NCI-H774 (cell line): ENCODE measurements at places on chromosomes 5 and 9.

- no peak for DNase-seq
Measured at GRCh38 chr9:98610711-98611110, 98.0 kb downstream of the GABBR2 start.

DNA sequence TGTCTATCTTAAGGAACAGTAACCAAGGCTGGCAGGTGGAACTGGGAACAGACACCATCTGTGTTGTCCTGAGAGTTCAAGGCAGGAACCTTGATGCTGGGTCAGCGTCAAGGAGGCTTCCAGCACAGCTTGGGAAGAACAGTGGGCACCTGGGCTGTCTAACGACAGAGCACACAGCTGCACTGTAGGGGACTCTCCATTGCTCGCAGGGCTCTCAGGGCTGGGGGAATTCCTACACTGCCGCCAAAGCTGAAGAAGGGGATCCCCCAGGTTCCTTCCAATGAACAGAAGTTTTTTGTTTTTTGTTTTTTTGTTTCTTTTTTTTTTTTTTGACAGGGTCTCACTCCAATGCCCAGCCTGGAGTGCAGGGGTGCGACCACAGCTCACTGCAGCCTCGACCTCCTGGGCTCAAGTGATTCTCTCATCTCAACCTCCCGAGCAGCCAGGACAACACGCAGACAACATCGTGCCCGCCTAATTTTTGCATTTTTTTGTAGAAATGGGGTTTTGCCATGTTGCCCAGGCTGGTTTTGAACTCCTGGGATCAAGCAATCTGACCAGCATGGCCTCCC lies 81.9 kb downstream of the PTPN3 start:
- no peak for DNase-seq

GRCh38 chr5:58751222-58751837 lies 168.5 kb downstream of the RAB3C start:
- DNase-seq, result no peak

GRCh38 chr5:143886096-143886495 lies 74.1 kb downstream of the HMHB1 start:
- DNase-seq, result no peak

DNA sequence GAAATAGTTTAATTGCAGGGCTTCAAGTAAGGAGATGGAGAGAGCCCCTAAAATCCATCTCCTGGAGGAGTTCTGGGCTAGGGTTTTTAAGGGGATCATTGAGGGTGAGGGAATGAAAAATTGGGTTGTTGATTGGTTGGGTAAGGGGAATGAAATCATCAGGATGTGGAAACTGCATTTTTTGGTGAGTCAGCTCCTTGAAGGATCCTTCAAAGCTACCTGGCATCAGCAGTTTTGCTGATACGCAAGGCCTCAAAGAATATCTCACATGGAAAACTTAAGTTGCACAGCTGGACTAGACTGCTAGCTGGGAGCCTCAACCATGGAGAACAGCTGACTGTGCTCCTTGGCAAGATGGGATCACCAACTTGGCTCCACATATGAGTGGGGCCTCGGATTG lies 136.7 kb downstream of the FGF10 start:
- no peak for DNase-seq

DNA sequence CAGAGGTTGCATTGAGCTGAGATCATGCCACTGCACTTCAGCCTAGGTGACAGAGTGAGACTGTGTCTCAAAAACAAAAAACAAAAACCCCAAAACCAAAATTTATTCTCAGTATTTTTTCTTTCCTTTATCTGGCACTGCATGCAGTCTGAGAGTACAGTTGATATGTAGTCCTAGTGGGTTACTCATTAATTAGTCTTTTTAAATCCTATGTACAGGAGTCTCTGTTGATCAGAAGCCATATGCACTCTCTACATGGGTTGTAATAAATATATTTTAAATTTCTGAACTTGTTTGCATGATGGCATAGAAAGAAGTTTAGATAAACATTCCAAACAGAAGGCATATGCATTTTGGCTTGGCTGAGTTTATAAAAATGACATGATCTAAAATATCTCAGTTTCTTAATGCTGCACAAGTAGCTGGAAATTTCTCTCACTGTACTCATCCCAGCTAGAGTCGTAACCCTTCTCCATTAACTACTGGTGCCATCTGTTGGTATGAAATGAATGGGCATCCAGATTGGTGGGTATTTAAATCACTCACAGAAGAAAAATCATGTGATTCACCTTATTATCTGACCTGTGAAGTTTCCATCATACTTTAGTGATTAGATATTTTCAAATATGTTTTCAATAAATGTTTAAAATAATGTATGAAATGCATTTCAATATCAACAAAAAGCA lies 284.8 kb downstream of the CTNND2 start:
- DNase-seq, result no peak

- no peak for DNase-seq
Measured at GRCh38 chr5:173789031-173789920, 98.9 kb upstream of the CPEB4 start.

DNA sequence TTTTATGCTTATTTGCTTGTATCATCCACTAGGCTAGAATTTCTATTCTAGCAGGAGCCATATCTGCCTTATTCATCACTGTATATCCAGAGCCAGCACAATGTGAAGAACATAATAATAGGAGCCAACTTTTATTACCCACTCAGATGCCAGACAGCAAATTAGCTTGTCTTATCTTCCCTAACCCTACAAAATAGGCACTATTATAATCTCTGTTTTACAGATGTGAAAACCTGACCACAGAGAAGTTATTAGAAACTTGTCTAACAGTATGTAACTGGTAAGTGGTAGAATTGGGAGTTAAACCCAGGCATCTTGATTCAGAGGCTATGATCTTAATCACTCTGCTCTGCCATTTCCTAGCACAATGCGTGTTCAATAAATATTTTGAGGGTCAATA lies 579.5 kb downstream of the CAAP1 start:
- DNase-seq, result no peak

- no peak for DNase-seq
Measured at GRCh38 chr5:173240091-173241050, 5.4 kb upstream of the NKX2-5 start.

GRCh38 chr5:166382031-166382430 lies 1909.4 kb upstream of the WWC1 start:
- DNase-seq, result no peak

GRCh38 chr5:88761269-88761850 lies 121.6 kb downstream of the MEF2C start:
- no peak for DNase-seq

- no peak for DNase-seq
Measured at GRCh38 chr5:34666392-34667080, 10.4 kb downstream of the RAI14 start.

DNA sequence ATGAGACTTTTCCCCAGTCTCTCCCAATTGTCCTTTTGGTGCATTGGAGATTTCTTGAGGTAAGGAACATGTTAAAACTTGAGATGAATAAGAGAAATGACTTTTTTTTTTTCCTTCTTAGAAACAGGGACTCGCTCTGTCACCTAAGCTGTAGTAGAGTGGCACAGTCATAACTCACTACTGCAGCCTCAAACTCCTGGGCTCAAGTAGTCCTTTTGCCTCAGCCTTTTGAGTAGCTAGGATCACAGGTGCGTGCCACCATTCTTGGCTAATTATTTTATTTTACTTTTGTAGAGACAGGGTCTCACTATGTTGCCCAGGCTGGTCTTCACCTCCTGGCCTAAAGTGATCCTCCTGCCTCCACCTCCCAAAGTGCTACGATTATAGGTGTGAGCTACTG lies 25.9 kb downstream of the CDC42SE2 start:
- no peak for DNase-seq

DNA sequence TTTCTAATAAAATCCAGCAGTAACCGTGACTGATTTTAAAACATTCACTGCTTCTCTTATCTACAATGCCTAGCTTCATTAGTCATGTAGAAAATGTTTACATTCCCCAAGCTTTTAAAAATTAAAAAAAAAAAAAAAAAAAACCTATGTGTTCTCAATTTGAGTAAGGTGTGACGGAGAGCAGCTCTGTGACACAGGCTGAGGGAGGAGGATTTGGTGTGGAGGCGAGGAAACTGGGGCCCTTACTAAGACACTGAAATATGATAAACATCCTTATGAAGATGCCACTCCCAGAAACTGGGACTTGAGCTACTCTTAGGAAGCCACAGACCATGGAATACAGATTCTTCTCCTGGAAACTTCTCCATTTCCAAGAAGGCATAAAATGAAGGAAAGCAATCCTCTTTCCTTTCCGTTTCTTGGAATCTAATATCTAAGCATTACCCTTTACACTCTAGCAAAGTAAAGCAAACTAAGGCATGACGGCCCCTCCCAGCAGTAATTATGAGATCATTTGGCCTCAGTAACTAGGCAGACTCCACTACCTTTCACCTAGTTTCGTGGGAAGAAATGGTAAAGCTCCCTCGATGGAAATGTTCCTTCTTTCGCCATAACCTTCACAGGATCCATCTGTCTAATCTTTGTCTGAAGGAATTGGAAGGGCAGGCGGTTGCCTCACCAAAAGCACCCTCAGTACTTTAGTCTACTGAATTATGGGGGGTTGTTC lies 23.5 kb downstream of the GRAMD2B start:
- no peak for DNase-seq

GRCh38 chr5:36239370-36240293 lies 2.1 kb downstream of the NADK2 start:
- DNase-seq, result no peak

DNA sequence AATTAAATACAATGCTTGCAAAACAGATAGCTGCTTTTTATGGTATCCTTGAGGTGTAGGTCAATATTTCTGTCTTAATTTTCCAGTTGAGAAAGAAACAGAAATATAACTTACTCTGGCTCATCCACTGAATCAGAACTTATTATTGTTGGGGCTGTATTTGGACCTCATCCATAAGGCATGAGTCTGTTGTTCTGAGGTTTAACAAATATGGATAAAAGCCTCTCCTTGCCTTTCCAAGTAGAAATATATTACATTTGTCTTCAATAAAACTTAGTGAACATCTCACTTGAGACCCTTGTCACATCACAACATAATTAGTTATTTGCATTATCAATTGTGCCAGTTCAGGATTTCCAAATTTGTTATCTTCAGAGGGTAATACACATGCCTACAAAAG lies 525.8 kb downstream of the AGTPBP1 start:
- no peak for DNase-seq

DNA sequence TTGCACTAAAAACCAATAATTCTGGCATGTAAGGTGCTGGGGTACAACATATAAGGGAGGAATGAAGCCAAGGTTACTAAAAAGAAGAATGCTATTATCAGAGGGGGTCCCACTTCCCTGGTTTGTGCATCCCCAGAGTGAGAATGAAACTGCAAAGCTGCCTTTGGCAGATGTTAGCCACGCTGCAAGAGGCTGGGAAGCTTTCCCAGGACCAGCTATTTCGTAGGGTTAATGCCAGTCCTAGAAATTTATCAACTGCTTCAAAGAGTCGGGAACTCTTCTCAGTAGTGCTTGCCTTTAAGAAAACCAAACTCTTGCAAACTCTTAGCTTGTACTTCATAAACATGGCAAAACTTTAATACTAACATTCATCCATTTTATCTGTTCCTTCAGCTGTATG lies 87.5 kb upstream of the NR5A1 start:
- no peak for DNase-seq

DNA sequence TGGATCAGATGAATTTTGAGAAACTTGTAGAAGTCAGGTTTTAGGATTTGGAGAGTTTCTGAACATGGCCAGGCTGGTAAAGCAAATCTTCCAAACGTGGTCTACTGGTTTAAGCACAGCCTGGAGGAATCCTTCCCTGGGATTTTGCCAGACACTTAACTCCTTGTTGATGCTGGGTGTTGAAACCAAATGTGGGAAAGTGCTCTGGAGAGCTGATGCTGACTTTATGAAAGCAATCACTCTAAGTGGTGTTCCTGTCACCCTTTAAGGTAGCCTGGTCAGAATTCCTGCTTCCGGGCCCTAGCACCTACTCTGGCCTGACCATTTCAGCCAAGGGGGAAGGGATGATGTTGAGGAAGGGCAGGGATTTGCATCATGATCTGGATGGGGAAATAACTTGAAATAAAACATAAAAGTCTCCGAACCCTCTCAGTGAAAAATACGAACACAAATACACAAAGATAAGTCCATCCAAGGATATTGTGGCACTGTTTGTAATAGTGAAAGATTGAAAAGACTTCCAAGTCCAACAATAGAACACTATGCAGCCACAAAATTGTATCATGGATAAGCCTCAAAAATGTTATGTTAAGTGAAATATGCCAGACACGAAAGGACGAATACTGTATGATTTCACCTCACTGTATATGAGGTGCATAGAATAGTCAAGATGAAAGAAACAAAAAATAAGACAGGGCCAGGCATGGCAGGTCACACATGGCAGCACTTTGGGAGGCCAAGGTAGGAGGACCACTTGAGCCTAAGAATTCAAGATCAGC lies 57.7 kb downstream of the PDE6A start:
- DNase-seq, result no peak

- no peak for DNase-seq
Measured at GRCh38 chr5:175206669-175207068, 237.3 kb downstream of the DRD1 start.

- no peak for DNase-seq
Measured at GRCh38 chr9:127133739-127134167, 11.3 kb upstream of the ANGPTL2 start.

GRCh38 chr5:134101686-134102439 lies 12.6 kb upstream of the TCF7 start:
- DNase-seq, result peak; percentile 11

GRCh38 chr9:15512204-15512603 lies 1.4 kb upstream of the PSIP1 start:
- DNase-seq, result no peak

DNA sequence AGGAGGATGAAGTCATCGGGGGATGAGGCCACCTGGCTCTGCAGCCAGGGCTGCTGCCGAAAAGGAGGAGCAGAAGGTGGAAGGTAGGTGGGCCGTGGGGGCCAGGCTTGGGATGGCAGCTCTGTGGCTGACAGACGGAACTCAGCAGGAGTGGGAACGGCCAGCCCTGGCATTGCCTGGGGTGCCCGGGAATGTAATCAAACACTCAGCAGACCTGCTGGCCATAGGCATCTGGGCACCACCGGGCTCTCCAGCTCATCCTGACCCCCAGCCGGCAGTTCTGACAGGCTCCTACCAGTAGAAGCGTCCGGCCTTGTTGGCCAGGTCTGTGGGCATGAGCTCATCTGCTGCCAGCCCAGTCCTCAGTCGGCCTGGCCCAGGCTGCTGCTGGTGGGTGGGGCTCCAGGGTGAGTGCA lies 4.3 kb upstream of the FAT2 start:
- no peak for DNase-seq

GRCh38 chr9:106333481-106333880 lies 529.5 kb upstream of the ZNF462 start:
- peak; percentile 48 for DNase-seq

GRCh38 chr5:140145818-140146522 lies 20.2 kb downstream of the IGIP start:
- no peak for DNase-seq
